NCI-H2171 treated with DMSO at 0.1 percent for 48 hours (cell line): ENCODE measurements at places on chromosomes 7 and 10.

DNA sequence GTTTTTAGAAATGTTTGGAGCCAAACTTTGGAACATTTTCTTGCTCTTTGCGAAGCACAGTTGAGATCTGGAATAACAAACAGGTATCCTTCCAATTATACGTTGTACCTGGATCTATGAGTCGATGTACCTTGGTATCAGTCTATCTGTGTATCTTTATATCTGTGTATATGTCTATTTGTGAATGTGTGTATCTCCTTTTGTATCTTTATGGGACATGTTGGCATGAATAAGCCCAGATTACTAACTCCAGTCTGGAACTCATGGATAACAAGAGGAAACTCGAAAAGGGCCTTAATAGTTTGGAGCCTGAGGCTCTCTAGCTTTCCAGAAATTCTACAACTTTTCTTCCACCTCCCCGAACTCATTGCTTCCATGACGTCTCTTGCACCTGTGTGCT is 490.0 kb downstream of the GATA3 start:
- no peak for DNase-seq

GRCh38 chr10:28744069-28744768 is 66.9 kb downstream of the BAMBI start:
- DNase-seq: no peak

DNA sequence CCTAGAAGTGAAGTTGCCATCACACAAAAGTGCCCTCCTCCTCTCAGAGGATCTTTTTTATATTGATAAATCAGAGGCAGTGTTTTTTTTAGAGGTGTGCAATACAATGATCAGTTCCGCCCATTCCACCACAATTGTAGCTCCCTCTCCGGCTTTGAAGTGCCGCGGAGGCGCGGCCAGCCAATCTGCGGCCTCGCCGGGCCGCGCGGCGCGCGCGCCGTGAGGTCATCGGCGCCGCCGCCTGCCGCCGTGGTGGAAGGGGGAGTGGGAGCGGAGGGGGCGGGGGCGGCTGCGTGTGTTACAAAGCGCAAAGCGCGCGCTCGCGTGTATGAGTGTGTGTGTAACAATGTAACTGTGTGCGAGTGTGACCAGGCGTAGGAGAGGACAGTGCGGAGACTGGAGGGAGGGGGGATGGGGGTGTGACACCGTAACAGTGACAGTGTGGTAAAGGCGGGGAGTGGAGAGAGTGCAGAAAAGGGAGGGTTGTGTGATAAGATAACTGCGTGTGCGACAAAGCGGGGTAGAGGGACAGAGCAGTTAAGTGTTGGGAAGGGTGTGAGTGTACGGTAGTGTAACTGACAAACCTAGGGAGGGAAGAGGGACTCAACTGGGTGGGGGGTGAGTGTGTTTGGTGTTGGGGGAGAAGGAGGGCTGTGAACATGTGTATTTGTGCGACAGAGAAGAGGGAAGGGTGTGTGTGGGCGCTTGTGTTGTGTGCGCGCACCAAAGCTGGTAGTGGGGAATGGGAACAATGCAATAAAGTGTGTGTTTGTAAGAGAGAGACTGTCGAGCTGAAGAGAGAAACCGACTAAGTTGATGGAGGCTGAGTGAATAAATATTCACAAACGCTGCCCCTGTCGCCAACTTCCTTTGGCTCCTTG is at the start of gene SP8:
SP8 (minus strand) TSS at position 108 of the 881 bp plus-strand sequence; CDS start at position 20, 88 bp downstream.
- DNase-seq: peak; percentile 21

DNA sequence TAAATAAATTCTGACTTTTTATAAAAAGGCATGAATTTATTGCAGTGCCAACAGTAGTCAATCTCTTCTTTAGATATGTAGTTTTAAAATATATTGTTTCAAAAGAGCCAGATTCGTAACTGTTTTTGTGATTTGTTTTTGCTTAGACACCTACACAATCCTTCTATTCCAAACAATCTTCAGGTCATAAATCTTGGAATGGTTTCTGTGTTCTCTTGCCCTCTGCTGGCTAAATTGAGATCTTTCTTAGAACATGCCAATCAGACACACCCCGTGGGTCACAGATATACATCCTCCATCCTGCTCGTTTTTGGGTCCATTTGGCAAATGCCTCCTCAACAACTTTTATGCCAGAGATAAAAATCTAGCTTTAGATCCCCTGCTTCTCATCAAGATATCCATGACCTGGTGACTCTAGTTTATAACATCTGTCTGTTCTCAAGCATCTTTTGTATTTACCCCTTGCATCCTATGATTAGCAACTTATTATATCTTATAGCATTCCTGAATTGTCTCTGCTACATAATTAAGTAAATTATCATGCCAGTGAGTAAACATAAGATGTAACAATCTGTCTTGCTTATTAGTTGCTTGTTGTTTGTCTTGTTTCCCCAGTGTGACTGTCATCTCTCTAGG is 35.3 kb upstream of the IFRD1 start:
- DNase-seq: peak; percentile 71

- no peak for DNase-seq
Measured at GRCh38 chr7:140315498-140316164, 82.7 kb downstream of the SLC37A3 start.

GRCh38 chr7:67547183-67547907 is 550.7 kb downstream of the TYW1 start:
- no peak for DNase-seq

GRCh38 chr7:22442882-22443369 is 57.1 kb downstream of the STEAP1B start:
- DNase-seq: peak; percentile 41

- DNase-seq: peak; percentile 48
Measured at GRCh38 chr7:55099066-55099820, 80.4 kb downstream of the EGFR start.

GRCh38 chr7:107501593-107501992 is 31.7 kb downstream of the GPR22 start:
- peak; percentile 1 for DNase-seq

GRCh38 chr10:123778719-123779517 is 112.7 kb downstream of the CPXM2 start:
- DNase-seq: no peak

- DNase-seq: no peak
Measured at GRCh38 chr7:101536232-101536631, 92.9 kb downstream of the MYL10 start.

- no peak for DNase-seq
Measured at GRCh38 chr10:66321723-66322665, 603.8 kb upstream of the LRRTM3 start.

DNA sequence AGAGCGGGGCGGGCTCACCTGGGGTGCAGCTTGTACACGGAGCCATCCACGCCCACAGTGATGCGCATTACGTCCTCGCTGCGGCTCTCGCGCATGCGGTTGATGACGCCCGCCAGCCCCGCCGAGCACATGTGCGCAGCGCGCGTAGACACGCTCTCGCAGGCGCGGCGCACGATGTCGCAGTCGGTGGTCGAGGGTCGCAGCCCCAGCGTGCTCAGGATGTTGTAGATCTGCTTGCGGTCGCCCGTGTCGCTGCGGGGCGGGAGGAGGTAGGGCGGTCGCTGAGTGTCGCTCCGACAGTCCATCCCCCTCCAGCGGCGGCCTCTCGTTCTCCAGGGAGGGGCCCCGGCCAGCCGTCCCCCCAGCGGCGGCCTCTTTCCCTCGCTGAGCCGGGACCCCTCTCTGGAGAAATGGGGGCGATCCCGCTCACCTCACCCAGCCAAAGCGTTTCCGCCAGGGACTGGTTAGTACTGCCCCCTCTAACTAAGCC is 4.4 kb upstream of the MYL7 start:
- no peak for DNase-seq

- no peak for DNase-seq
Measured at GRCh38 chr10:129097776-129098330, 369.2 kb upstream of the MGMT start.

DNA sequence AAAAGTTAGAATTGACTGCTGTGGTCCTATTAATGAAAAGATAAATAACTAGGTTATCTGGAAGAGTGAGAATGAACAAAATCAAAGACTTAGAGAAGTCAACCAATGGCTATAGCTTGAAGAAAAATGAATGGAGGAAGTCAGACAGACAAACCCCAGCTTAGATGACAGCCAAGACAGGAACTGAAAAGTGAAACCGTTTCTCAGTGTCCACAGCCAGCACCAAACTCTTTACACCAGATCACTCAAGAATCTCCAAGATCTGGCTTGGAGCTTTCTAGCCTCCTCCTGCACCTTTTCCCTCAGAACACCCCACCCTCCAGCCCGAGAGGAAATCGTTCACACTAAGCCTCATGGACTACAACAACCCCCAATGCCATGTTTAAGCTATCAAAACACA is 167.0 kb downstream of the SFMBT2 start:
- DNase-seq: no peak

GRCh38 chr7:18849130-18849529 is 268.3 kb downstream of the TWIST1 start:
- no peak for DNase-seq

GRCh38 chr10:35720366-35720765 is 78.3 kb upstream of the FZD8 start:
- DNase-seq: no peak

- peak; percentile 17 for DNase-seq
Measured at GRCh38 chr7:81688622-81689411, 81.0 kb downstream of the HGF start.

DNA sequence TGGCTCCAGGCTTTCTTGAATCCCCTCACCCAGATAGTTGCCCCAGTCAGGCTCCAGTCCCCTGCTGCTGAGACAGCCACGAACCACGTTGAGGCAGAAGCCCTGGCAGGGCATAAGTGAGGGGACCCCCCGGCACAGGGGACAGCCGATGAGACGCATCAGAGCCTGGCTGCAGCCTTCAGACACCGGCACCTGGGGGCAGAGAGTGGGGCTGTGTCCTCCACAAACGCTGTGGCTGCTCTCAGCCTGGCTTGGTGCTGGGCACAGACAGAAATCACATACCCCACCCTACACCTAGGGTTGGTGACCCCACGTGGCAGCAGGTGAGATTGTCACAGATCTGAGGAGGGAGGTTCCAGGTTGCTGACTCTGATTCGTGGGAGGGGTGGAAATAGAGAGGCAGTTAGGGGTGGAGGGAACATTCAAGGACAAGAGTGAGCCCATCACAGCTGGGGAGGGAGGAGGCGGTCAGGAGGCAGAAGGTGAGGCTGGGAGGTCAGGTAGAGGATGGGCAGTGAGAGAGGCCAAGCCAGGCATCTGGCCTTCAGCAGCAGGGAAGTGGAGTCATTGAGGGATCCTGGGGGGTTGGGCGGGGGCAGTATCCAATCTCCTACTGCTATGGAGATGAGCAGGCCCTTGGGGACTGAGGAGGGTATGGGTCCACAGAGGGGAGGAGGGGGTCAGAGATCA is 3.2 kb downstream of the GPC2 start:
- DNase-seq: no peak

GRCh38 chr7:129843365-129843898 is 109.3 kb downstream of the UBE2H start:
- DNase-seq: peak; percentile 75

DNA sequence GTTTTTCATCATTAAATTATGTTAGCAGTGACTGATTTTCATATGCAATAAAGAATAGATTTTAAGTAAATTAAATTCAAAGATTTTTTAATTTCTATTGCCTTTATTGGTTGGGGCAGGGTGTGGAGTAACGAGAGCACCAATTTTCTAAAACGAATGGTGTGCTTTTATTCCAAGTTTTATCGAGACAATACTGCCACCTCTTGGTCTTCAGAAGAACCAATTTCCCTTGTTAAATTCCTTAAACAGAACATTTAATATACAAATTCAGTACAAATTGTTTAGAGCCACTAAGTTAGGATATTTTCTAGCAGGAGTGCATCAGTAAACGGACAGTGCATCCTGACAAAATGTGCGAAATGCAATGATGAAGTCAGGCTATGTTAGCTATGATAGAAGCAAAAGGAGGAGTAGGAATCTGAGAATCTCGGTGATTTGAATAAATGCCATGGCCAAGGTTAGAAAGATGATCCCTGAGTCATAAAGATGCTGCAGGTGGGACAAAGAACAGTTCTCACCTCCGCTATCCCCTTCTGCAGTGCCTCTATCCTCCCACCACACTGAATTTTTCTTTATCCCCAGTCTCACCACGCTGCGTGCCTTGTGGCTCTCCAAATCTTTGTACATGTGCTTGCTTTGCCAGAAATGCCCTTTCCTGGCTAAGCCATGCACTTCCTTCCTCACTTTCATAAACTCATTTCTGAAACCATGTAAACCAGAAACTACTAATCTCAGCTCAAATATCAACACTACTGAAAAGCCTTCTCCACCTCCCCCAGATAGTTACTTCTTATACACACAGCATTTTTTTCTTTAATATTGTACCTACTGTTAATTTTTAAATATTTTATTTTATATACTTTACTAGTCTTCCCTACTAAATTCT is 31.9 kb upstream of the AGBL3 start:
- peak; percentile 42 for DNase-seq

DNA sequence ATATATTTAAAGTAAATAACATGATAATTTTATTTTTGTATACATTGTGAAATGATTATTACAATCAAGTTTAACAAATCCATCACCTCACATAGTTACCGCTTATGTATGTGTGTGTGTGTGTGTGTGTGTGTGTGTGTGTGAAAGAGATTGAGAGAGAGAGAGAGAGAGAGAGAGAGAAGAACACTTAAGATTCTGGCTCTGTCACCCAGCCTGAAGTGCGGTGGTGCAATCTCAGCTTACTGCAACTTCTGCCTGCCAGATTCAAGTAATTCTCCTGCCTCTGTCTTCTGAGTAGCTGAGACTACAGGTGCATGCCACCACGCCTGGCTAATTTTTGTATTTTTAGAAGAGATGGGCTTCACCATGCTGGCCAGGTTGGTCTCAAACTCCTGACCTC is 17.8 kb downstream of the LYZL1 start:
- DNase-seq: no peak

GRCh38 chr7:15866753-15867152 is 180.3 kb upstream of the MEOX2 start:
- no peak for DNase-seq

- no peak for DNase-seq
Measured at GRCh38 chr7:108093341-108093740, 36.8 kb downstream of the LAMB4 start.

- no peak for DNase-seq
Measured at GRCh38 chr10:16909961-16910792, 93.0 kb upstream of the RSU1 start.

- no peak for DNase-seq
Measured at GRCh38 chr7:93008833-93009232, 108.9 kb downstream of the SAMD9 start.
